ENCODE measurements at places on chromosomes 1 and 21.
A peak's percentile ranks its signal among the peaks of the same experiment; 100 is the strongest.

DNA sequence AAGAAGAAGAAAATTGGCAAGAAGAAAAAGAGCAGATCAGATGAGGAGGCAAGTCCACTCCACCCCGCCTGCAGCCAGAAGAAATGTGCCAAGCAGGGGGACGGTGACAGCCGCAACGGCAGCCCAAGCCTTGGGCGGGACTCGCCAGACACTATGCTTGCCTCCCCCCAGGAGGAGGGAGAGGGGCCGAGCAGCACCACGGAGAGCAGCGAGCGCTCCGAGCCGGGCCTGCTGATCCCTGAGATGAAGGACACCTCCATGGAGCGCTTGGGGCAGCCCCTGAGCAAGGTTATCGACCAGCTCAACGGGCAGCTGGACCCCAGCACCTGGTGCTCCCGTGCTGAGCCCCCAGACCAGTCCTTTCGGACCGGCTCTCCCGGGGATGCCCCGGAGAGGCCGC is 9.0 kb upstream of the SLC25A34 start:
- no peak for DNase-seq

- peak; percentile 12 for DNase-seq
Measured at GRCh38 chr1:91278754-91279153, 125.9 kb downstream of the HFM1 start.

DNA sequence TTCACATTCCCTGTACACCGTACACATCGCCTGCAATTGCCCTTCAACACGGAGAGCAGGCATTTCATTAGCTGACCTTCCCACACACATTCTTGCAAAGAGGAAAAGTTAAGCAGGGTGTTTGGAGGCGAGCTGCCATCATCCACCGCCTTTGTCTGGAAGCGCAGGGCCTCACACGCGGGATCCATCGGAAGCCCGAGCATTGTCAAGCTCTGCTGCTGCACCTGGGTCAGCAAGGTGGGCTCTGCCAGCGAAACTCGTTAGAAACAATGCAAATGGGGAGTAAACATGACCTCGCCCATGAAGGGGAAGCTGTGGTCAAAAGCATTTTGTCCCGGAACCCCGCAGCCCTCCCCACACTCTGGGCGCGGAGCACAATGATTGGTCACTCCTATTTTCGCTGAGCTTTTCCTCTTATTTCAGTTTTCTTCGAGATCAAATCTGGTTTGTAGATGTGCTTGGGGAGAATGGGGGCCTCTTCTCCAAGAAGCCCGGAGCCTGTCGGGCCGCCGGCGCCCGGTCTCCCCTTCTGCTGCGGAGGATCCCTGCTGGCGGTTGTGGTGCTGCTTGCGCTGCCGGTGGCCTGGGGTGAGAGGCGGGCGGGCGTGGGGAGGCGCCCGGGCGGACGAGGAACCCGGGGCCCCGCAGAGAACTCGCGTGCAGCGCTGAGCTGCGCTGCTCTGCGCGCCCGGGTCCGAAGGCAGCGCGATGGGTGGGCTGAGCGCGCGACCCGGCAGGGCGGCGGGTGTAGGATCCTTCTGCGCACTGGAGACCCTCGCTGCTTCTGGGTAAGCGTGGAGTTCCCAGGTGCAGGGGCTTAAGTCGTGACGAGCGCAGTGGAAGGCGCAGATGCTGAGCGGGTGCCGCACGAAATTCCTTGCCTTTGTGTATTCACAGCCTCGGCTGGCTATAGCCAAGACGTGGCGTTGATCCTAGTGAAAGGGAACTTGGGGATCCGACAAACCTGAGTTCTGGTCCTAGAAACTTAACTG is at the start of gene CR1:
Gene CR1 (plus strand): TSS at position 357 of the 992 bp plus-strand sequence. CDS start 111 bp downstream, at position 468.
- no peak for DNase-seq

DNA sequence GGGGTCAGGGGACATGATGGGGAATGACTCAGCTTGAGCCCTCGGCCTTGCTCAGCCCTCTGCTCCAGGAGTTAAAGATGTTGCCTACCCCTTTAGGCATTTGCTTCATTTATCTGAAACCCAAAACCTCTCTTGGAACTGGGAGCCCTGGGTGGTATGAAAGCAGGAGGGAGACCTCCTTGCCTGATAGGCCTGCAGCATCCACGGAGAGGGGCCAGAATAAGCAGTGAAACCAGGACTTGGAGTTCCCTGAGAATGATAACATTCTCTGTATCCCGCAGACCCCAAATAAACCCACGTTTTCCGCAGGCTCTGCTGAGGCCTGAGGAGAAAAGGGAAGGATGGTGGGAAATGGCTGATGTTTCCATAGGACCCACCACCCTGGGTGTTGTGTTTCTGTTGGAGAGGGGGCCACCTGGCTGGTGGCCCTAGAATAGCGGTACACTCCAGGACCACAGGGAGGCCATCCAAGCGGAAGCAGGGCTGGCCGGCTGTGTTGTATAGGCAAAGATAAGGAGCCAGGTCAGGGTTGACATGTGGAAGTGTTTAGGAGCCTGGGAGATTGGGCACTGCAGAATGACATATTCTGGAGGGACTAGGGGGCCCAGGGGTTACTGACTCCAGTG is 77.4 kb downstream of the FOXD2 start:
- no peak for DNase-seq

GRCh38 chr21:42395905-42396651 is at the start of gene TMPRSS3:
Gene TMPRSS3, minus strand, starts transcription at chr21:42396052. Its CDS starts 635 bp downstream, at chr21:42395417.
- DNase-seq, result no peak

Data from EL (cell line).